Forelimb muscle (tissue), 1 donor: ENCODE measurements at places on chromosomes 5 and 9. TPM values are rescaled to one million over a fixed set of nuclear protein-coding genes. Genes with fewer than 3 reads are reported as not detected.

The RAPGEF6 gene
- 9.5 TPM for polyA plus RNA-seq

The SRA1 gene
- polyA plus RNA-seq = 23.6 TPM

The INSL6 gene
- 0.63 TPM for polyA plus RNA-seq

The RASGRF2 gene
- polyA plus RNA-seq = 0.82 TPM

- no peak for DNase-seq
Measured at GRCh38 chr5:75062925-75063531, 10.7 kb upstream of the GCNT4 start.

GRCh38 chr5:111649516-111649915 is 107.5 kb downstream of the NREP start:
- no peak for DNase-seq

GRCh38 chr5:139183502-139183901 is 14.7 kb downstream of the SIL1 start:
- no peak for DNase-seq

GRCh38 chr5:125004009-125004408 is 257.6 kb upstream of the ZNF608 start:
- no peak for DNase-seq

DNA sequence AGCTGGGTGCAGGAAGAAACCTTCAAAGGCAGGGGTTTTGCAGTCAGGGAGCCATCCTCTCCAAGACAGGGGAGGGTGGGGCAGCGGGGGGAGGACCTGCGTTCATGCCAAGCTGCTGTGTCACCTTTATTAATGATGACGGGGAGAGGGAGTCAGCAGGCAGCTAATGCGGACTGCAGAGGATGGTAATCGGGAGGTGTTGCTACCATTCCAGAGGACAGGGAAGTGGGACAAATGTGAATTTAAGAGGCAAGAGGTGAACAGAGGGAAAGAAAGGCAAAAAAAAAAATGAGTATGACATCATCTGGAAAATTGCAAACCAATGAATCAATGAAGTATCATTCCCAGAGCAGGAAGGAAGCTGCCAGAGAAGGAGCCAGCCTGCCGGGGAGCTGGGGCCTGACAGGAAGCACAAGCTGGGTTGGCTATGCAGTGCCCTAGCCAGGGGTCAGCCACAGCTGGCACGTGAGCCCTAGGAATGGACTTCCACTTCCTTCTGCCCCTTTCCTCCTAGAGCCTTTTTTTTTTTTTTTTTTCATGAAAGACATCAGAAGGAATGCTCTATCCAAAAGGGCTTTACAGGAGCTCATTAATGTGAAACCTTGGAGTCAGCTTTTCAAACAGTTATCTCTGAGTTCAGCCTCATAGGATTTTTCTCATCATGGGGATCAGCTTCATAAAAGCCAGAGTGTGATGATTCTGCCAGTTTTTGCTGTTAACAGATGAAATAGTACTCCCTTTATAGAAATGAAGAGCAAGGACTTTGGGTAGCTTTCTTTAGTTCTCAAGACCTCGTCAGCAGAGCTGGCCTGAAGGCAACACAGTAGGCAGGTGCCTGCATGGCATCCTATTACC is 9.2 kb downstream of the INSYN2B start:
- DNase-seq = no peak

DNA sequence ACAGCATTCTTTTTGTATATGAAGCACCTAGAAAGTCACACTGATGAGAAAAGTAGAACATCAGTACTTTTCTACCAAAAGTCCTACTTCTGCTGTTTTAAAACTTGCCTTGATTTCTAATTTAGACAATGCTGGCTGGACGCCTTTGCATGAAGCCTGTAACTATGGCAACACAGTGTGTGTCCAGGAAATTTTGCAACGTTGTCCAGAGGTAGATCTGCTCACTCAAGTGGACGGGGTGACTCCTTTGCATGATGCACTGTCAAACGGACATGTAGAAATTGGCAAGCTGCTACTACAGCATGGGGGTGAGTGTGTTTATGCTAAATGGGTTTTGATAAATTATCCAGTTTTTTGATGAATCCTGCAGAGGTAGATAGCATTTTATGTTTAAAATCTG is 73.5 kb downstream of the SLF1 start:
- DNase-seq = no peak

DNA sequence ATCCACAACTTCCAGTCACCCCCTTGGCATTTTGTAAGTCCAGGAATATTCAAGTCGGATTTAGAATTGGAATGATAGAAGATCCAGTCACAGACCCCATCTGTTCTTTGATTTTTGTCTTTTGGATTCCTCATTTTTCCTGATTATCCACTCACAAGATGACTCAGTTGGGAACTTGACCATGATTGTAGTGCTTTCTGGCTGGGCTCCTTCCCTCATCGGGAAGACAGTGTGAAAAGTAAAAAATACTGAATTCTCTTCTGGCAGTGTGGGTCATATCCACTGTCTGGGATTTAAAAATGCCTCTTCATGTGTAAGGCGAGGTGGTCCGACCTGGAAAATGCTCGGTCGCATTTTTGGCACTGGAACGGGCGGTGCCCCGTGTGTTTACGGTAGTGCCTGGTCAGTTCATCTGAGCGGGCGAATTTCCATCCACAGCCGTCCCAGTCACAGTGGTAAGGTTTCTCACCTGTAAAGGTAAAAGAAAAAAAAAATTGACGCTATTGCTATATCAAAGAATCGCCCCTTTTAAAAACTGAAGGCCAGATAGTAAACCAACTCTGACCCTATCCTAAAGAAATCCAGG is 4.0 kb downstream of the KLF4 start:
- no peak for DNase-seq

DNA sequence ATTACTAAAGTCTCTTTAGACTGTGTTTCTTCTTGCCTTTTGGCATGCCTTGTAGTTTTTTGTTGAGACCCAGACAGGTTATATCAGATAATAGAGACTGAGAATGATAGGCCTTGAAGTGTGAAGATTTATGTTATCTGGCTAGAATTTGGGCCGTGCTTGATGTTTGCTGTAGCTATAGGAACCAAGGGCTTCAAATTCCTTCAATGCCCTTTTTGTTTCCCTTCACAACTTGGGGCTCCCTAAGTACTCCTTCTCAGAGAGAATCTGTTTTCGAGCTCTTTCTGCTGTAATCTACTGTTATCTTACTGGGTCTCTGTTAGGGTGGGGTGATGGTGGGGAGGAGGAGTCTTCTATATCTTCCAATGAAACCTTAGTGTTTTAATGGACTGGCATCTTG is 95.3 kb upstream of the CKMT2 start:
- no peak for DNase-seq

DNA sequence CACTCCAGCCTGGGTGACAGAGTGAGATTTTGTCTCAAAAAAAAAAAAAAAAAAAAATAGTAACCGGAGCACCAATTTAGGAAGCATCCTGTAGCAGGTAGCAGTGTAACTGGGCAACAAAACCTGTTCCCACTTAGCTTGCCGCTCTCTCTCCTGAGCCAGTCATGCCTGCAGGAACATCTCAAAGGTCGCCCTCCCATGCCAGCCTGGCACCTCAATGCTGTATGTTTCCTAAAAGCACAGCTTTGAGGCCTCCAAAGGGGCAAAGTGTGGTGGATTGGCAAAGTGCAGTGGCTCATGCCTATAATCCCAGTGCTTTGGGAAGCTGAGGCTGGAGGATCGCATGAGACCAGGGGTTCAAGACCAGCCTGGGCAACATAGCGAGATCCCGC is 22.3 kb upstream of the FUBP3 start:
- no peak for DNase-seq

DNA sequence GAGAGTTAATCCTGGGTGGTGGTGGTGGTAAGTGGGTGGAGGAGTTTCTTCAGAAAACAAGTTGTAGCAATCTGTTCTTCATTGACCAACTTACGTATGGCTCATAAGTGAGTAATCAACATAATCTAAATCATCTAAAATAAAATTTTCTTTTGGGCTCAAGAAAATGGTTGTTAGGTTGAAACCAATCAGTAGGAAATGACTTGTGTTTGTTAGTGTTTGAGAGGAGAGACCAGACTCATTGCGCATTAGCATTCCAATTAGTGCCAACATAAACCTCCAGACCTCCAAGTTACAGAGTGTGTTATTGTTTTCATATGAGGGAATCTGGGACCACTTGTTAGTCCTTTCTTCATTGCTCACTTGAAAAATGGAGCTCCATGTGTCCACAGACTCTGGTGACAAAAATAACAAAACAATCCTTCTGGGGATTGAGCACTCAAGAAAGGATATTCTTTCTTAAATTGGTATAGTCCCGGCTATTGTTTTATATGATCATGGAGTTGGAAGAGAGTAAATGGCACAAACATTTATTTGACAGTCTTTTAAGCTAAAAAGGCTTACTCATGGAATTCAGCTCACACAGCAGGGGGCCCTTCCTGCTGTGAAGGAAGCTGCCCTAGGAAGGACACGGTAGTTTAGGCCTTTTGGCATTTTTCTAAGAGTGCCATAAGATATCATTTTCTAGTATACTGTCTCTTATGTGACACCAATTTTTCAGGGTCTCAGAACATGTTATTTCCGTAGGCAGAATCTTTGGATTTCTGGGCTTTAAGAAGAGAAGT is 441.1 kb downstream of the EBF1 start:
- DNase-seq = no peak

DNA sequence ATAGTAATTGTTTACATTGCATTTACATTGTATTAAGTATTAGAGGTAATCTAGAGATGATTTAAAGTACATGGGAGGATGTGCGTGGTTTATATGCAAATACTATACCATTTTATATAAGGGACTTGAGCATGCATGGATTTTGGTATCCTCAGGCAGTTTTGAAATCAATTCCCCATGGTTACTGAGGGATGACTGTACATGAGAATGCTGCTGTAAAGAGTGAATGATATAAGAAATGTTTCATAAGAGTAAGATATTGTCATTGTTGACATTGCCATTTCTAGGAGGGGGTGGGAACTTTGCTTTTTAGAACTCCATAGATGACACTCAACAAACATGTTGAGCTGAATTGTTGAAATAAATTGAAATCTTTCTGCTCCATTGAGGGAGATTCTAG is 185.0 kb downstream of the SEMA6A start:
- no peak for DNase-seq

DNA sequence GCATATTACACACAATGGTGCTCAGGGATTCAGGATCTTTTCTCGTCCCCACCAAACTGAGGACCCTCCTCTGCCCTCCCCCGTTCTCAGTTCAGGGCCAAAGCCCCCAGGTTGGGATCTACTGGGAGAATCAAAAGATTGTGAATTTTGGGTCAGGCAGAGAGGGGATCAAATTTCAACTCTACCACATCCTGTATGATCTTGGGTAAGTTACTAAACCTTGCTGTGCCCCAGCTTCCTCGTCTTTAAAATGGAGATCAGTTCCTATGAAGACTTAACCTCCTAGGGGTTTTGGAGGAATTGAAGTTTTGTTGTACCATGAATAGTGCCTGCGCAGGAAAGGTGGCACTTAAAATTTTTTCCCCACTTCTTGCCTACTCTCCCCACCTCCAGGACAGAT is 62.4 kb downstream of the RAI14 start:
- no peak for DNase-seq

GRCh38 chr5:141392429-141393198 is at the start of gene PCDHGA8:
PCDHGA8 (plus strand) TSS chr5:141392633; CDS start chr5:141392814, 181 bp downstream.
- no peak for DNase-seq

DNA sequence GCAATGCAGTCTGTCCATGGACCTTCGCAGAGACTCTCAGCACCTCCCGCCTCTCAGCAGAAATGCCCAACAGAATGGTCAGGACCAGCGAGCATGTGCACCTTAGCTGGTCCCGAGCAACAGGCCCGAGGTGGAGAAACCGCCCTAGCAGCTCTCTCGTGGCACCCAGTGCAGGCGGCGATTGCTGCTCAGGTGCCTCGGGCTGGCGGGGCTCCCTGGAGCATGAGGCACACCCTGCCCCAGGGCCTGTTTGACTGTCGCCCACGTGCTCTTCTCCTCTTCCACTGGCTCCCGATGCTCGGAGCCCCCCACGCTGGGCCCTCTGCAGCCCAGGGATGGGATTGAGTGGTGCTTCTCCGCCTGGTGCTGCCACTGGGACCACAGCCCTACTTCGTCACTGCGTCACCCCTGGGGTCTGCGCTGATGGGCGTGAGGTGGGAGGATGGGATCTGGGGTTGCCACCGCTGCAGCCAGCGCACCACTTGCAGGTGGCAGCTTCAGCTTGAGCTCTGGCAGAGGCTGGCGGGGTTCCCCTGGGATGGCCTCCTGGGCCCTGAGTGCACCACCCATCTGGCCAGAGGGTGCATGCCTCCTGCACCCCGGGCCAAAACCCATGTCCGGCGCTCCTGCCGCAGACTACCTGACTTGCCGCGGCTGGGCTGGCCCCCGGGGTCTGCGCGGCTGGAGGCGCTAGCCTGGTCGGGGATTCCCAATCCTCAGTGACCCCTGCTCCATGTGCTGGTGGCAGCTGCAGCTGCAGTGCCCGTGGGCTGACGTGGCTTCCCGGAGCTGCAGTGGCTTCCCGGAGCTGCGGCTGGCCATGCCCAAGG is 244.2 kb downstream of the FOXD4L6 start:
- DNase-seq = no peak

DNA sequence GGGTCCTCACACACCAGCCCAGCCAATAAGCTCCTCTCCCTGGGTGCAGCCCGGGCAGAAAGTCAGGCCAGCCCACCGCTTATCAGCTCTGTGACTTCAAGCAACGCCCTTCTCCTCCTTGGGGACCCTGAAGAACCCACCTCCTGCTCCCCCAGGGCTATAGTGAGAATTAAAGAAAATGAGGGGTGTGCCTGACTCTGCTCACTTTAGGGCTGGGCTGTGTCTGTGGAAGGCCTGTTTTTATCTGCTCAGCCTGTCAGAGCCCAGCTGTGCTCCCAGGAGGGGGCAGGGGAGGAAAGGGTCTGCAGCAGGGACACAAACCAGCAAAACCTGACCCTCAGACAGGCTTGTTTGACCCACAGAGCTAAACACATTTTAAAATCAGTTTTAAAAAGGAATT is 3.9 kb downstream of the GPRIN1 start:
- no peak for DNase-seq

GRCh38 chr5:142107736-142108431 is 695 bp upstream of the NDFIP1 start:
- DNase-seq = no peak

DNA sequence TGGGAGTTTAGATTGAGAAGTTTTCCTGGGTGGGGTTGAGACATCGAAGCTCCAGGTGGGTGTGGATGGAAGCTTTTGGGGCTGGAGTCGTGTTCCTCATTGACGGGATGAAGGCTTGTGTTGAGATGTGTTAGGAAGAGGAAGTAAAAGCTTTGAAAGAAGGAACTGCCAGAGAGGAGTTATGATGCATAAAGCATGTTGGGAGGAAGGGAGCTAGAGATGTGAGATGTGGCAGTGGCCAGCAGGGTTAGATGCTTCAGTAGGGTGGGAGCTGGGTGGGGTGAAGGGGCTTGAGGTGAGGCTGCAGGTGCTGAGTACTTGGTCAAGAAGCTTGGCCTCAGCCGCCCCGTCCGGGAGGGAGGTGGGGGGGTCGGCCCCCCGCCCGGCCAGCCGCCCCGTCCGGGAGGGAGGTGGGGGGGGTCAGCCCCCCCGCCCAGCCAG is 56.7 kb downstream of the HSPA4 start:
- no peak for DNase-seq

DNA sequence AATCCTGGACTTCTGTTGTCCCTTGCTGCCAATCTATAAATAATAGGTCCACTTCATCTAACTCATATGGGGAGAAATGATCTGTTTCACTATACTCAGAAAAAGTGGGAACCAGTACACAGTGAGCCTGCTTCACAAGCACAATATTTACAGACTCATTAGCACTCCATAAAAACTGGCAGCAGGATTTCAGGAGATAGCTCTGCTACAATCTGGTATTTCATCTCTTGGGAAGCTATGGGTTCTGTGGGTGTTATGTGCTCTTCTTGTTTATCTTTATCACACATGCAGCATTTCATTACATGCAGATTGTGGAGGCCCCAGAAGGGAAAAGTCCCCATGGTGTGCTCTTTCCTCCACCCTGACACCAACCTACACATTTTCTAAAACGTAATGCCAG is 33.2 kb downstream of the UGT3A2 start:
- no peak for DNase-seq
